Fibroblast of the aortic adventitia (primary cell): ENCODE measurements at places on chromosomes 16 and 17. TPM values are rescaled to one million over a fixed set of nuclear protein-coding genes. Genes with fewer than 3 reads are reported as not detected.
A peak's percentile ranks its signal among the peaks of the same experiment; 100 is the strongest.

KRTAP2-1 gene
- total RNA-seq = not detected in 2 replicates

DNA sequence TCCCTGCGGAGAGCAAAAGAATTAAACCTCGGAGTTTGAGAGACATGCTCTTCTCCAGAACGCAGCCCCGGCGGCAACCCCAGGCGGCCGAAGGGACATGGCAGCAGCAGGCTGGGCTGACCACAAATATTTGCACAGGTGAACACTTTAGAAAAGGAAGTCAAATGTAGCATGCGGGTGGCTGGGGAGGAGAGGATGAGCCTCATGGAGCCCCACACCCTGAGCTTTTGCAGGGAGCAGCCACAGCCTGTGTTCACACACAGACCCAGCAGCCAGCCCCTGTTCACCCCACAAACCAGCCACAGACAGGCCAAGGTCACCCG, 17.8 kb downstream of the HS3ST6 start:
- no peak for DNase-seq

KIF2B gene
- not detected in 2 replicates for total RNA-seq

DNA sequence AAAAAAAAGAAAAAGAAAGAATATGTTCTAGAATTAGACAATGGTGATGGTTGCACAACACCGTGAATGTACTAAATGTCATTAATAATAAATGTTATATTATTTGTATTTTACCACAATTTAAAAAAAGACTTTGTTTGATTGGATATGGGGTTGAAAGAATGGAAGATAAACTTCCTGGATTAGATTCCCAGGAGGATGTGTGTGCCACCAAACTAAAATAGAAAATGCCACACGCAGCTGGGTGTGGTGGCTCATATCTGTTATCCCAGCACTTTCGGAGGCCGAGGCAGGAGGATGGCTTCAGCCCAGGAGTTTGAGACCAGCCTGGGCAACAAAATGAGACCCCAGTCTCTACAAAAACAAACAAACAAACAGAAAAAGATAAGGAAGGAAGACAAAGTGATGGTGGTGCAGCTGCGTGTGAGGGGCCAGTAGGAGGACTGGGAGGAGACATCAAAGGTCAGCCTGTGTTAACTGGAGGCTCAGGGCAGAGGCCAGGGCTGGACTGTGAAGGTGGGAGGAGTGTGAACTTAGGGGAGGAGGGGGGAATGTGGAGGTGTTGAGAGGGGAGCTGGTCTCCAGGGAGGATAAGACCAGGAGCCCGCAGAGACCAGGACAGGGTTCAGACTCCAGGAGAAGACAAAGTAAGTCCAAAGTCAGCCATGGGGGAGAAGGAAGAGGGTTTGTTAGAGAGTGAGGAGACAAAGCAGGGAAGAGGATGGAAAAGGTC, 4.1 kb downstream of the PECAM1 start:
- DNase-seq = peak; percentile 49

- DNase-seq = peak; percentile 43
These were observed 85.3 kb upstream of the LGALS9 start for GRCh38 chr17:27545562-27546229.

CACNG5 gene
- not detected in 2 replicates for total RNA-seq

GRCh38 chr16:4803401-4803844, 990 bp upstream of the ROGDI start:
- DNase-seq = peak; percentile 17

- no peak for DNase-seq
These were observed 39.9 kb downstream of the RNF157 start for GRCh38 chr17:76200354-76200753.

TBC1D3E gene
- total RNA-seq = not detected in 2 replicates

DNA sequence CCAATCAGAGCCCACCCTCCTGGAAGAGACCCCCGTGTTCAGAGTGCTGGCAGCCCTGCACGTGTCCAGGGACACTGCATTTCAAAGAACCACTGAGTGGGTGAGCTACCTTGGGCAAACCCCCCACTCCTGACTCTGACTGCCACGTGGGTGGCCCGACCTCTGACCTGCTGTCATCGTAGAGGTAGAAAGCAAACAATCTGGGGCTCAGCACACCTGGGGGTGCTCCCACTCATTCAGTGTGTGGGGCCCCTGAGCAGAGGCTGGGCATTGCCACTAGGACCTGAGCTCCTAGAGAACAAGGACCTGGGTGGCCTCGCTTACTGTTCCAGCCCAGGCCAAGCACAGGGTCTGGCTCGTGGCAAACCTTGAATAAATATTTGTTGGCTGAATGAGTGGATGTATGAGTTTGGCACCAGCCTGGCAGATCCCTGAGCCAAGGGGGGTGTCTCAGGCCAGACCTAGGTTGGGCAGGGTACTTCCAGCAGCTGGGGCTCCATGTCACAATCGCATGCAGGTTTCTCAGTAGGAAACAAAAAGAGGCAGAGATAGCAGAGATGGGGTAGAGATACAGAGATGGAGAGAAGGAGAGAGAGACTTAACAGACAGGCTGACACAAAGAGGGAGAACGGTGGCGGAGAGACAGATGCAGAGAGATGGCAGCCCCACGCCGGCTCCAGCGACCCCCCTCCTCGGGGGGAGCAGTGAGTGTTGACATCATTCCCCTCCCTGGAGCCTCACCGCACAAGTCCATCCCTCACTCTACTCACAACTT, 5.4 kb upstream of the DRC7 start:
- DNase-seq = no peak

DNA sequence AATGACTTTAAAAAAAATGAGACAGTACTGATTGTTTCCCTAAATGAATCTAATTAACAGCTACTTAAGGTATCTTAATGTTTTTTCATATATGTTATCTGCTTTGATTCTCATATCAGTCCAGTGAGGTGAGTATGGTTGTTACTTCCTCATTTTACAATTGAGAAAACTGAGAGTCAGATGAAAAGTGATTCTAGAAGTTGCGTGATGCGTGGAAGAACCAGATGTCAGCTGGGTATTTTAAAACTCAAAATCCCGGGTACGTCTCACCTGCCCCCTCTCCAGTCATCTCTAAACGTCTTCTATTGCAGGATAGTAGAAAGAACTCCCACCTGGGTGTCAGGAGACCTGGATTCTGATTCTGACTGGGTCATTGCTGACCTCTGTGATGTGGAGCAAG, 89.2 kb downstream of the MAP2K6 start:
- DNase-seq = no peak

NLRP1 gene
- 35.1 and 55.4 TPM in 2 replicates for total RNA-seq

DNA sequence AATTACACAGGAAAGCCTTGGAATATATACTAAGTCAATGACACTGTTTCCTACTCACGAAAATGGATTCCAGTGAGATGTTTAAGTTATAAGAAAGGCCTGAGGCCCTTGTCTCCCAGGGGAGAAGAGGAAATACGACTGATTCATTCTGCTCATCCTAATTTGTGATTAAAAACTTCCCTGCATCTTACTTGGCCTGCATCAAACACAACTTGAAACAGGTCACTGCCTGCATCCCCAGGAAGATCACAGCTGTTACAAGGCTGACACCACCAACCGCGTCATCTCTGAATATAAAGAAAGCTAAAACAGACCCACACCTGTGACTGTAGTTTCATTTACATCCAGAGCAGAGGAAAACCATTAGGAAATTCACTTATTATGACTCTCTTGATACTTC, 121.9 kb downstream of the DNAH3 start:
- no peak for DNase-seq

- DNase-seq = no peak
These were observed 11.2 kb downstream of the CD300LB start for GRCh38 chr17:74520016-74520434.
